ENCODE measurements at places on chromosomes 11 and 22.

DNA sequence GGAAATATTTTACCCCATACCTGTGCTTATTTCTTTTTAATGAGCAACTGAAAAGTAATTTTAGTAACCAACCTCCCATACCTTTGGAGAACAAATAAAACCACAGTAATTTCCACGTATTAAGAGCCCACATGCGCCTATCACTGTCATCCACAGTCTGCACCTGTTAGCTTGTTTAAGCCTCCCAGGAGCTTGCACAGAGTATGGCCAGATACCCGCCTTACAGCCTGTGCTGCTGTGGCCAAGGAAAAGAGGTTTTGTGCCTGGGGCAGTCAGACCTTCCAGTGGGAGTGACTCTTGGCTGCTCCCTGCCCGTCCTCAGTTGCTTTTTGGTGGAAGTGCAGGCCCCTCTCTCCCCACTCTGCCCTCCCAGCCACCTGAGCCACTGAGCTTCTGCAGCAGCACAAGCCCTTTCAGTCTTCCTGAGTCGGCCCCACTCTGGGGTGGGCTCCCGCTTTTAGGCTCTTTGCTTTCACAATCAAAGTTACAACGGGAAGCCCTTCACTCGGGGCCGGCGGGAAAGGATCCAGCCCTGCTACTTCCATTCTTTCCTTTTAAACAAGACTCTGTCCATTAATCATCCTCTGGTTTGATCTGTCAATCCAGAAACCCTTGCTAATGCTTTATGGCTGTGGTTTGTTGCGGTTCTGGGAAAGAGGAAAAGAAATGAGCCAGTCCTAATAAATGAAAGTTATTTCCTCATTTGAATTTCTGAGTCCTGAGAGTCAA lies 308.8 kb downstream of the TBC1D22A start:
- no peak for DNase-seq

GRCh38 chr11:86275493-86276370 lies 26.3 kb upstream of the HIKESHI start:
- DNase-seq = no peak

GRCh38 chr11:78406568-78407196 lies 10.9 kb downstream of the GAB2 start:
- DNase-seq = no peak

- no peak for DNase-seq
These were observed 1.8 kb upstream of the KRTAP5-4 start for GRCh38 chr11:1623716-1624115.

- no peak for DNase-seq
These were observed 91.8 kb upstream of the CD44 start for GRCh38 chr11:35047179-35047578.

GRCh38 chr11:10496296-10496936 lies 41.4 kb downstream of the AMPD3 start:
- DNase-seq = no peak

GRCh38 chr11:2424811-2425495 lies 19.4 kb downstream of the TRPM5 start:
- DNase-seq = no peak

GRCh38 chr11:42552786-42553185 lies 759.0 kb upstream of the API5 start:
- no peak for DNase-seq

- DNase-seq = no peak
These were observed 430.6 kb downstream of the MIAT start for GRCh38 chr22:27088026-27088425.

- DNase-seq = no peak
These were observed 14.4 kb downstream of the FADS2 start for GRCh38 chr11:61842528-61842820.

DNA sequence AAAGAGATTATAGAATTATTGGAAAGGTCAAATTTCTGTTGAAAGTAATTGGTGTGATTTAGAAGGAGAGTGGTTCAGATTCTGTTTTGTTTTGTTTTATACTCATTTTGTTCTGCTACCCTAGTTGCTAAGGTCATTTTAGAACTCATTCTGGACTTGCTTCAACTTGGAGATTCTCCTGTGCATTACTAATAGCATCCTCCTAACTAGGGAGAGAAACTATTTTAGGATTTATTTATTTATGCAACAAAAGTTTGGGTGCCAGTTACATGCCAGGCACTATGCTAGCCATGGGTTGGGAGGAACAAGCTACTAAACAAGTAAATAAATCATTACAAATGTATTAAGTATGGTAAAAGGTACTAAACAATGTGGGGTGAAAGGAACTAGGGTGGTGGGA lies 84.0 kb downstream of the YAP1 start:
- DNase-seq = no peak

- DNase-seq = no peak
These were observed 12.2 kb downstream of the MED19 start for GRCh38 chr11:57699813-57700212.

GRCh38 chr11:104476454-104476853 lies 312.5 kb upstream of the PDGFD start:
- DNase-seq = no peak

DNA sequence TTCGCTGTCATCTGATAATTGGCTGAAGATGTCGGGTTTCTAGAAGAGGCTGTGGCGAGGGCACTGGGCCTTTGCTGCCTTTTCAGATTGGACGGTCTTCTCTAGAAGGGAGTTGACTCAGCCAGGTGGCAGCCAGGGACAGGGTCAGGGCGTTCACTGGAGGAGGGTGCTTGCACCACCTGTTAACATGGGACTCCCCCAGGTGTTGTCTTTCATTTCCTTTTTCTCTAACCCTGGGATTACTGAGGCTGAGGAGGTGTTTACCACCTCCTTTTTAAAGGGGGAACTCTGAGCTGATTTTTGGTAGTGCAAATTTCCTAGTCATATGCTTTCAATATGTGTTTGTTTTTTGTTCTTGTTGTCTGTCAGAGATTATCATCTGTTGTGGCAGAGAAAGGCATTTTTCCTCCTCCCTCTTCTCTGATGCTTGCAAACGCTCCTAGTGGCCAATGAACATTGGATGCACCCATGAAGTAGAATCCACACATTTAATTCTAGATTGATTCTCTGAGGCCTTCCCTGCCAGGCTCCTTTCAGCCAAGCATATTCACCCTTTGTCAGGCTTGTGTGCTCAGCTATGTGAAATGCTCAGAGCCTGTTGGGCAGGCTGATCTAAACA lies 54.1 kb downstream of the LDLRAD3 start:
- DNase-seq = no peak

- no peak for DNase-seq
These were observed 33.0 kb downstream of the PRR5L start for GRCh38 chr11:36328966-36329673.

DNA sequence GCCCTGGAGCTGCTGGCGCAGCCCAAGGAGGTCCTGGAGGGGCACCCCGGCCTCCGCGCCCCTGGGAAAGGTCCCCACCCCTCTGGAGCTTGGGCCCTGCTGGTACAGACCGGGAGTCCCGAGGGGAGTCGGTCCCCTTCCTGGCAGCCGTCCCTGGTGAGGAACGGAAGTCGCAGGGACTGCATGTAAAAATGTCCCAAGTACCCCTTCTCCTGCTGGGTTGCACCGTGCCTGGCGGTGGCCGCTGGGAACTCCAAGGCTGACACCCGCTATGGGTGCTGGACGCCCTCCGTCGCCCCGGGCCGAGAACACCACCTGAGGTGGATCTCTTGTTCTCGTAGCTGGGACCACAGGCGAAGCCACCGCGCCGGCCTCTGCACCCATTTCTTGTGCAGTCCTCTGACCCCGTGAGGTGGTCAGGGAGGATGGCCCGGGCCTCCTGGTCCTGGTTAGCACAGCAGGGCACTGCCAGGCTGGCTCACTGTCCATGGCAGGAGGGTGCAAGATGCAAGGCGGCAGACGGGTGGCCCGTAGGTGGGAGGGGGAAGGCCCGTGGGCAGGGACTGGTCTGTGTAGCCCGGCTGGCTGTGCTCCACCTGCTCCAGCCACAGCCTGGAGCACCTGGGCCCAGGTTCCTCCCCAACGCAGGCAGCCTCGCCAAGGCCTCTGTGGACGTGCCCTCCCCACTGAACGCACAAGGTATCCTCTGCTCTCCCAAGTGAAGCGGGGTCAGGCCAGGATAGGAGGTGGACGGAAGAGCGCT lies 165.2 kb downstream of the IGLL1 start:
- no peak for DNase-seq

DNA sequence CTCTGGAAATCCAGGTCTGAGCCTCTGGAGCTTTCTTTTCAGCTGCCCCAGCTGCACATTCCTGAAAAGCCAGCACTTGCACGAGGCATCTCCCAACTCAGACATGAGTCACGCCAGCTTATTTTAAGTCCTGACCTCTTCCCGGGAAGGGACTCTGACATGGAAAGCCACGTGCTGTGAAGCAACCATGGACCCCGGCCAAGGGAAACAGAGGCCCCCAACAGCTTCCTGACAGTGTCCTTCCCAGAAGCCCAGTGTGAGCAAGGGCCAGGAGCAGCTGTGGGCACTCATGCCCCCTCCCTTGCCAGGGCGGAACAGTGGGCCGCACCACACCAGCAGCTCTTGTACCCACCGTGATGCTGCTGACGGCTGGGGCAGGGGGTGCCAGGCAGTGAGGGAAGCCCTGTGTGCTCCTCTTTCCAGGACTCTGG lies 118.8 kb upstream of the CADM1 start:
- DNase-seq = no peak

GRCh38 chr22:47994045-47994444 lies 1231.6 kb downstream of the TBC1D22A start:
- no peak for DNase-seq

DNA sequence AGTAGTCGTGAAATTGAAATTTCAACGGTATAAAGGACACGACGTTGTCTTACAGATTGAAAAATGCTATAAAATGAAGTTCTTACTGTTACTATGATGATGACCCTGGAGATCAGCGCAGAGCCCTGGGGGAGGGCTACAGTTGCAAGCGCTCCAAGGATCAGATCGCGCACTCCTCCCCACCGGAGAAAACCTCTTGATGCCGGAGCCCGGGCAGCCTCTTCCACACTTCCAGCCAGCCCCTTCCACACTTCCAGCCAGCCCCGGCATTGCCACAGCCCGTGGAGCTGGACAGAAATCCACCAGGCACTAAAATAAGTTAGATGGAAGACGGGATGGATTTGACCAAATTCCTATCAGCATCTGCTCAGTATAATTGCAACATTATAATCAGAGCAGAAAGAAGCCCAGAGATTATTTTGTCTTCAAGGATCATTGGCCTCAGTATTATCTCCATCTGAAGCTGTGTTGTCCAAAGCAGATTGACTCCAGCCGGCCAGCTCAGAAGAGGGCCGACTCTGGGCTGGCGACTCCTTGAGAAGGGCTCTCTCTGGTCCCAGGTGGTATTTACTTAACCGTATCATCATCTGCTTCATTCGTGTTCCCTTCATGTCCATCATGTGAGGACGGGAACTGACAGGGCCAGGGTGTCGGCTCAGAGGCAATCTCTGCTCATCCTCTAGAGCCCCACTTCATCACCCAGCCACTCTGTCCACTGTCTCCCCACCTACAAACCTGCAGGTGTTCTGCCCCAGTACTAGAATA lies 777 bp upstream of the MICAL3 start:
- no peak for DNase-seq

GRCh38 chr11:5246772-5247471 lies 2.7 kb downstream of the HBG1 start:
- DNase-seq = no peak

GRCh38 chr22:46678785-46679700 lies 58.9 kb downstream of the GRAMD4 start:
- no peak for DNase-seq

DNA sequence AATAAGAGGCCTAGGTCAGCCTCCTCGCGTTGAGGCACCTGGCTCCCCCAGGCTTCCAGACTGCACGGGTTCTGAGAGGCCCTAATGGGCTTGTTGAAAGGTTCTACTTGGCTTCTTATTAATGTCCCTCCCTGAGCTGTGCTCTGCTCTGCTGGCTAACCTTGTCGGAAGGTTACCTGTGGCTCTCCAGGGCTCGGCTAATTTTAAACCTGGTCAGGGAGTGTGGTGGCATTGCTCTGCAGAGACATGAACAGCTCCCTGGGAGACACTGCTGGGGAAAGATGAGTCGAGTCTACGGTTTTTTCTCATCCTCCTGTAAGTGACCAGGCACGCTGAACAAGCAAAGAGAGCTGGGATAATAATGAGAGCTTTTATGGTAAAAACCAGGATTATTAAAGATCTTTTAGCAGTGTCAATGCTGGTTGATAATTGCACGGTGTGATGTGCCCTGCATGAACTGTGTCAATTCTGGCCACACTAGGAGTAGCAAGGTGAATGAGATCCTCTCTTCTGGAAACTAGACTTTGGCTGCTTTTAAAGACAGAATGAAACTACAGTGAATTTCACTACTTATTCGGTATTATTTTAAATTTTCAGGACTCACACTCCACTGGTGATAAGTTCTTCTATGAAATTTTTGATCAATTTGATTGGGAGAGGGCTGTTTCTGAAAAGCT lies 70.7 kb downstream of the TEAD1 start:
- no peak for DNase-seq

GRCh38 chr11:44389963-44390605 lies 80.1 kb upstream of the ALX4 start:
- no peak for DNase-seq

GRCh38 chr11:20351136-20351535 lies 12.4 kb upstream of the HTATIP2 start:
- DNase-seq = no peak

GRCh38 chr22:19767427-19768341 lies 7.1 kb downstream of the TBX1 start:
- no peak for DNase-seq

- DNase-seq = no peak
These were observed 49.7 kb downstream of the FDX1 start for GRCh38 chr11:110479108-110480101.

DNA sequence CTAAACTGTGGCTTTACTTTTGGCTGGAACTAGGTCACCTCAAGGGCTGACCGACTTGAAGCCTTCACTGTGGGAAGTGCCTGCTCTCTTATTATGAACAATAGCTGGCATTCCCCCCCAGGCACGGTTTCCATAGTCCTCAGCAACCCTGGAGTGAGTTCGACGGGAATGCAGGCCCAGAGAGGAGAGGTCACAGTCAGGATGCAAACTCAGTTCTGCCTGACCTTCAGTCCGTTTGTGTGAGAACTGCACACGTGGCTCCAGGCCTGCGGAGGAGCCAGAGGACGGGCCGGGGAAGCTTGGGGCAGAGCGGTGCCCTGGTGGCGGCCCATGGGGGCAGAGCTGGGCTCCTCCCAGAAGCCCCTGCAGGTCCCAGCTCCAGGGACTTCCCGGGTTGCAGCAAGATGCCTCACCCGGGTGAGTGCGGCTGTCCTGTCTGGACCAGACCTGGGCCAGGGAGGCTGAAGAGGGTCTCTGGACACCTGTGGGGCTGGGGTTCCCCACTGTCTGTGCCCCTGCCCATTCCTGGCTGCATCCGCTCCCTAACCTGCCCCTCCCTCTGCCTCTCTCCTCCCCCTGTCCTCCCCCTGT lies 17.2 kb downstream of the SLC25A18 start:
- no peak for DNase-seq

- DNase-seq = no peak
These were observed at the start of gene AIFM3 for GRCh38 chr22:20966883-20967696. Gene AIFM3 (plus strand): TSS chr22:20967255. CDS start chr22:20967945, 690 bp downstream.

GRCh38 chr11:20368438-20368837 lies 4.9 kb downstream of the HTATIP2 start:
- DNase-seq = no peak

DNA sequence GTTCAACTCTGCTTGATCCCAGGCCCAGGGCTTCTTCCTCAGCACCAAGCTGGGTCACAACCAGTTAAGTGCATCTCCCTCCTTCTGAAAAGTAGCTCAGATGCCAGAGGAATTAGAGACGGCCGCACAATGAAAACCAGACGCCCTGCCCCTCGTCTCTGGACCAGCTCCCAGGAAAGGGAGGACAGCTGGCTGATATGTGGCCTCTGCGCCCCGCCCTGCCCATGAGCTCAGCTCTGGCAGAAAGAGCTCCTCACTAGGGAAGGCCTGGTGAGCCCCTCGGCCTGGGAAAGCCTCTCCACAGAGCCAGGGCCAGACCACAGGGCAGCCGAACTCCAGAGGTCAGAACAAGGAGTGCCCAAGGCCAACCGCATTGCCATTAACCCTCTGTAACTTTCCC lies 18.1 kb upstream of the SCGB1A1 start:
- DNase-seq = peak; percentile 52

All from HS-27A (cell line).